ENCODE measurements at places on chromosomes 11 and 22.

GRCh38 chr11:124983674-124984511 is 29.9 kb downstream of the CCDC15 start:
- no peak for DNase-seq

DNA sequence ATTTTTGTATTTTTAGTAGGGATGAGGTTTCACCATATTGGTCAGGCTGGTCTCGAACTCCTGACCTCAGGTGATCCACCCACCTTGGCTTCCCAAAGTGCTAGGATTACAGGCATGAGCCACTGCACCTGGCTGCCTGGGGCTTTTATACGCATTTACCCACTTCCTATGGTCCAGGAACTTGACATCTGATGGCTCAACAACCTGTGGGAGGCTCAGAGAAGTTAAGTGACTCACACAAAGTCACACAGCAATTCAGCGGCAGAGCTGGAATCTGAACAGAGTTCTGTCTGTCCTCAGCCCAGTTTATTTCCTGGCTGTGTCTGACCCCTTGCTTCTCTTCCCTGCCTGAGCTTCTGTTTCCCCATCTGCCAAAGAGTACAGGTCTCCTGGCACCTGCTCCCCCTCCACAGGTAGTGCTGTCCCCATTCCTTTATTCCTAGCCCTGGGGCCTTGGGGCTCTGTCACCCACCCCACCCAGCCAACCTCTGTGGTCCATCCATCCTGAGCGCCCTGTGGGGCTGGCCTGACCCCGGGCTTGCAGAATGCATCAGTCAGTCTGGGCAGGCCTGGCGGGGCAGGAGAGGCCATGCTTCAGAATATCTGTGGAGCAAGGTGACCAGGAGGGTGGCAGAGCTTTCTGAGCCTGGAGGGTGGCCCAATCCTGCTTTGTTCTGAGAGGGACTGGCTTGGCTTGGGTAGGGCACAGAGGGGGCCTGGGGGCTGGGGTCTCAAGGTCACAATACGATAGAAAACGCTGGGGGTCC is 50.6 kb downstream of the CACNA1I start:
- no peak for DNase-seq

- no peak for DNase-seq
These were observed 125.3 kb downstream of the BUD13 start for GRCh38 chr11:116647305-116648080.

DNA sequence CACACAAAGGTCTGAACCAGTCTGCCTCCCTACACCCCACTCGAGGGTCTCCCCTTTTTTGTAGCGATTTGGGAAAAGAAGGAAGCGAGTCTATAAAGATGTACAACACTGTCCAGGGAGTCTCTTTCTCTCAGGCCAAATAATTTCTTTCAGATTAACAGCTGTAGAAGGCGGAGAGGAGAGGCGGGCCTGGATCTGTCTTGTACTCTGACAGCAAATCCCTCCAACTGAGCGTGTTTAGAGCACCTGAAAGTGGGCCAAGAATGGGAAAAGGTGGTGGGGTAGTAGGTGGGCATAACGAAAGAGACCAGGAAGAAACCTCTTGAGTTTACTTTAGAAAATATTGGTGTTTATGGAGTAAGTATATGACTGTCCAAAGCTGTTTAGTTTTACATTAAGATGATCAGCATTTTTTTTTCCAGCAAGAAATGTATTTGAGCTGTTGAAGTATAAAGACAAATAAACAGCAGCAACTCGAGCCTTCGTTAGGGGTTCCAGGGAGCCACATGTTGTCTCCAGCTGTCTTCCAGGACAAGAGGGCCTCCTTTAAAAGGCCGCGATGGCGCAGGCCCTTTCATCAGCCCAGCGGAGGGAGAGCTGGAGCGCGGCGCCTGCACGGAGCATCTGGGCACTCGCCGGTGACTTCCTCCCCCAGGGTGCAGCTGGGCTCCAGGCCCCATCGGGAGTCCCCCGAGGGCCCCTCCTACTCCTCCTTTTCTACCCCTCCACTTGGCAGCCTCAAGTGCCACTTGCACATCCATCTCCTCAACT is 34.9 kb downstream of the SCUBE1 start:
- no peak for DNase-seq

- no peak for DNase-seq
These were observed 75.5 kb downstream of the PACSIN2 start for GRCh38 chr22:42939451-42939881.

- DNase-seq = no peak
These were observed 16.6 kb upstream of the EFCAB6 start for GRCh38 chr22:43828725-43828997.

- no peak for DNase-seq
These were observed 3.6 kb downstream of the FAT3 start for GRCh38 chr11:92227959-92228935.

DNA sequence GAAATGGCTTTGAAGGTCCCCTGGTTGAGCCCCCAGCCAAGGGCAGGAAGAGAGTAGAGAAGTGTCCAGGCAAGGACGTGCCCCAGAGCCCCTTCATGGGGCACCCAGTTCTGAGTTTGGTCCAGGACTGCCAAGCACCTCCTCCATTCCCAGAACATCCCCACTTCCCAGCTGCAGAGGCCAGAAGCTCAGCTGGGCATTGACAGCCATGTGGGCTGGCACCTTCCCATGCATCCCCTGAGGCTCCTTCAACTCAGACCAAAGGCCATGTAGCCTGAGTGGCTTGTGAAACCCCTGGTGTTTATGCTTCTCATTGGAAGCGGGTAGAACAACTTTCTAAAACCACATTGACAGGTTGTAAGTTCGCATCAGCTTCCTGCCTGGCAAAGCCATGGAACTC is 789.6 kb downstream of the TBC1D22A start:
- no peak for DNase-seq

- no peak for DNase-seq
These were observed 255.5 kb upstream of the B3GAT1 start for GRCh38 chr11:134667505-134667904.

DNA sequence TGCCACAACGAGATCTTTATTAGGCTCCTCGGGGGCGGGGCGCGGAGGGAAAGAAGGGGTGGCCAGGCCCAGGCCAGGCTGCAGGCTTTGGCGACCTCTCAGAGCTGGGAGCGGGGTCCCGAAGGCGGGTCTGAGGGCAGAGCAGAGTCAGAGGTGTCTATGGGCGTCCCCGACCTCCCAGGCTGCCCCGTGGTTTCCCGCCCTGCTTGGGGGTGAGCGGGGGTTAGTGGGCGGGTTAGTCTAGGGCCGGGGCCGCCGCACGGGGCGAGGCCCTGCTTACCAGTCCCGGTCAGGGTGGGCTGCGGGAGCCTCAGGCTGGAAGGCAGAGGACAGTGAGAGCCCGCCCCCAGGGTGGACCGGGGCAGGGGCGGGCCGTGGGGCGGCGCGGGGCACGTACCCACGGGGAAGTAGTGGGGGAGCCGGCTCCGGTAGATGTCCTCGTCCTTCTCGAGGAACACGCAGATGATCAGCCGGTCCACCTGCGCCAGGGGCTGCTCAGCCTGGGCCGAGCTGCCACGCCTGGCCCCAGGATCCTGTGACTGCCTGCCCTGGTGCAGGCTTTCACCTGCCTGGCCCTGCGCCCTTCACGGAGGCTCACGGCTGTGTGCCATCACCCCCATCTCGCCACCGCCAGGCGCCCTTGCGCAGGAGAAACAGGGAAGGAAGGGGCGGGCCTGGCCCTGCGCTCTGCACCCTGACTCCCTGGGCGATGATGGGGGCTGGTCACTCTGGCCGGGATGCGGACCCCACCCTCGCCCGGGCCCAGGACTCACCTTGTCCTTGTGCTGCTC is 12.5 kb downstream of the OTUB1 start:
- no peak for DNase-seq

- no peak for DNase-seq
These were observed 15.1 kb upstream of the CAPRIN1 start for GRCh38 chr11:34036456-34036855.

- no peak for DNase-seq
These were observed 389.7 kb downstream of the BRD1 start for GRCh38 chr22:49437956-49438355.

GRCh38 chr11:60143768-60144167 is 39.1 kb downstream of the MS4A6A start:
- no peak for DNase-seq

- DNase-seq = no peak
These were observed 151.2 kb downstream of the LRRC4C start for GRCh38 chr11:41308286-41308685.

DNA sequence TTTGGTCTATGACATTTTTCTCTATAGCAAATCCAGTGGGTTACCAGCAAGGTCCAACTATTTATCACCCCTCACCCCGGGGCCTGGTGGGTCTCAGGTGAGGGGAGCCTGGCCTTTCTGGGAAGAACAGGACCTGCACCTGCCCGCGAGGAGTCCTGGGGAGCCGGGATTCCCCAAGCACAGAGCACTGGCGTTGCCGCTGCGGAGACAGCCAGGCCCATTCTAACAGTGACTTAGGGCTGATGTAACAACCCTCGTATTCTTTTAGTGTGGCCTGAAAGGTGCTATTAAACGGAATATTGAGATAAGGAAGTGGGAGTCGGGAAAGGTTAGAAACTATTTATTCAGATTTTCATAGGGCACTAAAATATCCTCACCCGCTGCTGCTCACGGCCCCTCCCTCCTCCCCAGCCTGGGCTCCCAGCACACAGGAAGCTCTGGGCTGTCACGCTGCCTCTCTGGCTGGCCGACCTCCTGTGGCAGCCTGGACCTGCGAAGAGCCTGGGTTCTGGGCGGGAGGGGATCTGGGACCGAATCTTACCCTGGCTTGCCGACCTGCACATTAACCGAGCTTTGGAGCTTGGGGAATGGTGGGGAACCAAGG is 141.2 kb downstream of the MIAT start:
- DNase-seq = no peak

Measured in cardiac fibroblast (primary cell).